Naive thymus-derived CD8-positive, alpha-beta T cell (primary cell): ENCODE measurements at places on chromosomes 7 and 10.

- H3K4me3 ChIP-seq, result no peak overlapping the region
- H3K27ac ChIP-seq, result no peak overlapping the region
- no peaks in the 10 kb centered on the region for H3K36me3 ChIP-seq
- no peak for DNase-seq
- no peaks in the 10 kb centered on the region for H3K4me1 ChIP-seq
Measured at GRCh38 chr7:80883154-80884025, 35.5 kb downstream of the SEMA3C start.

GRCh38 chr10:63355682-63356081, 110.1 kb downstream of the JMJD1C start:
- no peak for DNase-seq
- H3K36me3 ChIP-seq, result peaks cover 2% of the 10 kb centered on the region
- H3K27ac ChIP-seq, result no peak overlapping the region
- H3K4me3 ChIP-seq, result no peak overlapping the region

DNA sequence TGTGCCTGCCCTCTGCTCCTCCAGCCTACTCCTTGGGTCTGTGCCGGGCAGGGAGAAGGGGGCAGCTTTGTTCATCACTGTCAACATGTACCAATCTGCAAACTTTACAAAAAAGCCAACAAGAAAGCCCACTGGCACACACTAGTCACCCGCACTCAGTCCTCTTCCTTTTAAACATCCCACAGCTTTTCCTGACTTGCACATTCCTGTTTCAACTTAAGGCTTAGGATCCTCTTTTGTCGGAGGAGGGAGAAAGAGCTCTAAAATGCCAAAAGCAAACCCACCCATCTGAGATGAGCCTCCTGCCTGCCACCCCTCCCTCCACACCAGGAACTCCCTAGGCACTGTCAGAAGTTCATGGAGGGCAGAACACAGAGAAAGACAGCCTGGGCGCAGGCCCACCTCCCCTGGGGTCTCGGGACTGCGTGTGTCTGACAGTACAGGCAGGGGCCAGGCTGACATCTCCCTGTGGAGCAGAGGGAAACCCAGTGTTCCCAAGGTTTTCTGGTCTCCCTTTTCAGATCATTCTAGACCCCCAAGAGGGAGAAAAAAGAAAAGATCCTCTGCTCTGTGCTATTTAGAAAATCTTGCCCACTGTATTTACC, 5.4 kb downstream of the PDIA4 start:
- peak overlapping the region; percentile 26 for H3K4me3 ChIP-seq
- no peaks in the 10 kb centered on the region for H3K27me3 ChIP-seq
- peak overlapping the region; percentile 74 for H3K27ac ChIP-seq
- H3K36me3 ChIP-seq, result peaks cover 56% of the 10 kb centered on the region

DNA sequence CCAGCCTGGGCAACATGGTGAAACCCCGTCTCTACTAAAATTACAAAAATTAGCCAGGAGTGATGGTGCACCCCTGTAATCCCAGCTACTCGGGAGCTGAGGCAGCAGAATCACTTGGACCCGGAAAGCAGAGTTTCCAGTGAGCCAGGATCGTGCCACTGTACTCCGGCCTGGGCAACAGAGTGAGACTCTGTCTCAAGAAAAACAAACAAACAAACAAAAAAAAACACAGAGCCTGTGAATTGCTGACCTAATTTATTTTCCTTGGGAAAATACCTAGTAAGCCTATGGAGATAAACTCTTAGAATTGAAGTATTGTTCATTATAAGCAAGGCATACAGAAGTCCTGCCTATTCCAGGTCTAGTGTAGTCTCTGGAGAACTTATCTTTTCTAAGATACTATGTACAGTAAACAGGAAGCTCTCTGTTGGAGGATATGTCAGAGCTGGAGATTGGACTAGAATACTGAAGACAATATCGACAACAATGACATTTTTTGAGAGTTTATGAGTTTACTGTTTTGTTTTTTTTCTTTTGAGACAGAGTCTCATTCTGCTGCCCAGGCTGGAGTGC, 14.9 kb downstream of the GTF2I start:
- DNase-seq, result no peak
- no peaks in the 10 kb centered on the region for H3K27me3 ChIP-seq
- H3K27ac ChIP-seq, result peak overlapping the region; percentile 48
- H3K4me3 ChIP-seq, result no peak overlapping the region
- peaks cover 7% of the 10 kb centered on the region for H3K4me1 ChIP-seq
- H3K36me3 ChIP-seq, result peaks cover 49% of the 10 kb centered on the region

DNA sequence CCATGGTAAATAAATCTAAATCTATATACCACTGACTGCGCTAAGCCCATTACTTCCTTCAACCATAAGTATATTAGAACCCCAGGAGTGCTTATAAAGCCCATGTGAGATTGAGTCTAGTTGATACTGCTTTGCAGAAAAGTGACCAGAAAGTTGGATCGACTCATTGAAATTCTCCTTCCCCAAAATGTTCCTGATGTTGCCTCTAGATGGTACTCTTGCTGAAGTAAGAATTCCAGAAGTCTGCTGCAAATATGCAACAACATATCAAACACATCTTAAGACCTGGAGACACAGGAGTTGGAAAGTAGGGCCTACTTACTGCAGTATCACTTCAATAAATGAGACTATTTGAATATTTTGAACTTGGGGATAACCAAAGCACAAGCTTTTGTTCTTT, 550.8 kb downstream of the IPMK start:
- DNase-seq, result no peak
- no peak overlapping the region for H3K4me3 ChIP-seq
- no peaks in the 10 kb centered on the region for H3K36me3 ChIP-seq

GRCh38 chr10:44856696-44857095, 54.4 kb upstream of the TMEM72 start:
- H3K27ac ChIP-seq, result no peak overlapping the region
- no peaks in the 10 kb centered on the region for H3K36me3 ChIP-seq
- DNase-seq, result no peak
- H3K27me3 ChIP-seq, result no peaks in the 10 kb centered on the region
- H3K4me1 ChIP-seq, result no peaks in the 10 kb centered on the region

GRCh38 chr10:58967551-58968388, 208.7 kb upstream of the PHYHIPL start:
- no peak overlapping the region for H3K27ac ChIP-seq
- no peaks in the 10 kb centered on the region for H3K4me1 ChIP-seq

DNA sequence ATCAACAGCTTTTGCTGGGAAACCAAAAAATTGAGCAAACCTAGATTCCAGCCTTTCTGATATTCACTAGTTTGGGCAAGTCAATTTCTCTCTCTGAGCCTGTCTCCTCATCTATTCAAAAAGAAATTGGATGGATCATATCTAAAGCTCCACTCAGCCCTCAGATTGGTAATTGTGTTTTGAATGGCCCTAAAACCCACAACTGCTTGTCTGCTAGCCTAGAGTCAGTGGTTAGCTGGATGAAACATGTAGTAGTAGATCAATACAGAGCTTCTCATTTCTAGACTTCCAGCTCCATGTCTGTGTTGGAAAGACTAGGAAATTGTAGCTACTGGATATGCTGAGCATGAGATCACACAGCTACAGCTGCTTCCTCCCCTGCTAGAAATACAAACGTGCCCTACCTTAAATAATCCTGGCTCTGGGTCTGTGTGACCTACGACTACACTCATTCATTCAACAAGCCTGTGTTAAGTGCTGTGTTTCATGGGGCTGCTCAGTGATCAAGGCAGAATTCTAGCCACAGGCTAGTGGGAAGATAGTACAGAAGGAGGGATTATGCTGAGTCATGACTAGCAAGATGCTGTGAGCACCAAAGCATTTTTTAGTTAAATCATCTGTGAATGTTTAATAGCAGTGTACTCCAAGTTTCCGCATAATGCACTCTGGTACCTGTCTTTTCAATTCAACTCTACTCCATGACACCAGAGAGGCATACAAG, 15.7 kb downstream of the DNTT start:
- no peak overlapping the region for H3K4me3 ChIP-seq
- DNase-seq, result no peak
- no peaks in the 10 kb centered on the region for H3K36me3 ChIP-seq
- H3K27me3 ChIP-seq, result no peaks in the 10 kb centered on the region
- no peak overlapping the region for H3K27ac ChIP-seq
- no peaks in the 10 kb centered on the region for H3K4me1 ChIP-seq

- no peak for DNase-seq
- peak overlapping the region; percentile 61 for H3K4me3 ChIP-seq
- H3K27ac ChIP-seq, result peak overlapping the region; percentile 83
- no peaks in the 10 kb centered on the region for H3K27me3 ChIP-seq
- peaks cover 63% of the 10 kb centered on the region for H3K4me1 ChIP-seq
Measured at GRCh38 chr10:101834341-101834740, 9.3 kb downstream of the KCNIP2 start.

DNA sequence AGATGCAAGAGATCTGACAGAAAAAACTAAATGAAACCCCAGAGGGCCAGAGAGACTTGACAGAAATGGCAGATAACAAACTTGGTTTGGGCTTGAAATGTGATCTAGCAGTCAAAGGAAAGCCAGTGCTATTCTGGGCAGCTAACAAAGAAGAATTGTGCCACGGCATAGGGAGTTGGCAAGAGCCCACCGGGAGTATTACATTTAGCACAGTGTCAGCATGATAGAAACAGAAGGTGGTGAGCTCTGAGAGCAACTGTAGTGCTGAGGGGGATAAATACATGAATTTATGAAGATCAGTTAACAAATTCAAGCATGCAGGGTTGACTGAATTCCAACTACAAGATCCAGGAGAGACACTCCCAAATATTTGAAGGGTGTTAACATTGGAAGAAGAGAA, 91.1 kb downstream of the AHCYL2 start:
- DNase-seq, result no peak
- peaks cover 10% of the 10 kb centered on the region for H3K4me1 ChIP-seq
- H3K4me3 ChIP-seq, result no peak overlapping the region

GRCh38 chr7:106205621-106206222, 79.1 kb downstream of the NAMPT start:
- DNase-seq, result no peak
- H3K27me3 ChIP-seq, result peaks cover 9% of the 10 kb centered on the region
- no peak overlapping the region for H3K4me3 ChIP-seq
- no peak overlapping the region for H3K27ac ChIP-seq
- H3K4me1 ChIP-seq, result no peaks in the 10 kb centered on the region

- H3K4me1 ChIP-seq, result no peaks in the 10 kb centered on the region
- H3K27ac ChIP-seq, result no peak overlapping the region
- no peaks in the 10 kb centered on the region for H3K36me3 ChIP-seq
Measured at GRCh38 chr10:98090822-98091221, 43.6 kb upstream of the R3HCC1L start.

GRCh38 chr10:92849234-92849525, 860 bp downstream of the EXOC6 start:
- no peaks in the 10 kb centered on the region for H3K36me3 ChIP-seq
- peak overlapping the region; percentile 82 for H3K4me3 ChIP-seq
- no peak for DNase-seq
- H3K27me3 ChIP-seq, result no peaks in the 10 kb centered on the region

GRCh38 chr10:63940277-63940922, 419.2 kb downstream of the REEP3 start:
- no peaks in the 10 kb centered on the region for H3K4me1 ChIP-seq
- DNase-seq, result no peak
- no peaks in the 10 kb centered on the region for H3K36me3 ChIP-seq
- H3K27me3 ChIP-seq, result peaks cover 3% of the 10 kb centered on the region
- H3K4me3 ChIP-seq, result no peak overlapping the region

DNA sequence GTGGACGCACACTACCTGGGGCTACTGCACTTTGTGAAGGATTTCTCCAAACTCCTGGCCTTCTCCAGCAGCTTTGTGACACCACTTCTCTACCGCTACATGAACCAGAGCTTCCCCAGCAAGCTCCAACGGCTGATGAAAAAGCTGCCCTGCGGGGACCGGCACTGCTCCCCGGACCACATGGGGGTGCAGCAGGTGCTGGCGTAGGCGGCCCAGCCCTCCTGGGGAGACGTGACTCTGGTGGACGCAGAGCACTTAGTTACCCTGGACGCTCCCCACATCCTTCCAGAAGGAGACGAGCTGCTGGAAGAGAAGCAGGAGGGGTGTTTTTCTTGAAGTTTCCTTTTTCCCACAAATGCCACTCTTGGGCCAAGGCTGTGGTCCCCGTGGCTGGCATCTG, 14.0 kb downstream of the GPR146 start:
- no peak overlapping the region for H3K4me3 ChIP-seq
- peaks cover 9% of the 10 kb centered on the region for H3K4me1 ChIP-seq
- H3K27me3 ChIP-seq, result peaks cover 11% of the 10 kb centered on the region
- no peak for DNase-seq
- peaks cover 3% of the 10 kb centered on the region for H3K36me3 ChIP-seq
- H3K27ac ChIP-seq, result no peak overlapping the region

- H3K4me3 ChIP-seq, result no peak overlapping the region
- H3K36me3 ChIP-seq, result peaks cover 6% of the 10 kb centered on the region
- peaks cover 17% of the 10 kb centered on the region for H3K4me1 ChIP-seq
- H3K27ac ChIP-seq, result no peak overlapping the region
- no peaks in the 10 kb centered on the region for H3K27me3 ChIP-seq
- DNase-seq, result no peak
Measured at GRCh38 chr10:35153716-35154115, 27.1 kb downstream of the CREM start.

DNA sequence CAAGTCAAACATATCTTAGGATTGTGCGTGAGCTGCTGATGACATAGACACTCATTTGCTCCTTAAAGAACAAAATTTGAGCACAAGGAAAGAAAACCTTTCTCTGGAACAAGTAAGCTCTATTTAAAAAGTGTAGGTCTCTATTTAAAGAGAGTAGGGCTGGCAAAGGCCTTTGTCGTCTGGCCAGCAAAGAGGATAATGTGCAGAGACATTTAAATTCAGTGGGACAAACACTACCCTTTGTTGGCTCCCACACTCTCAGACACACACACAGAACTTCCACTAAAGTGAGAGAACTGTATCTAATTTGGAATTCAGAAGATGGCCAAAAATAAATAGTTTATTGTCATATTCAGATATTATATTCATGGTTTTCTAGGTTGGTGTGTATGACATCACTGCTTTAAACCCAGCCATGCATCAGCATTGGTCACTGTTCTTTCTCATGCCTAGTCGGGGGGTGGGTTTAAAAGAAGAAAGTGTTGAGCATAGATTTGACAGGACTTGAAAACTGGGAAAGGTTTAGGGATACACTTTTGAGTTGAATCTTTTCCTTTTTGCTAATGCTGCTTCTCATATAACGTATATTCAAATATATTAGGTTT, 49.5 kb upstream of the HDAC9 start:
- no peaks in the 10 kb centered on the region for H3K4me1 ChIP-seq
- no peaks in the 10 kb centered on the region for H3K36me3 ChIP-seq
- no peak for DNase-seq
- H3K27me3 ChIP-seq, result no peaks in the 10 kb centered on the region

DNA sequence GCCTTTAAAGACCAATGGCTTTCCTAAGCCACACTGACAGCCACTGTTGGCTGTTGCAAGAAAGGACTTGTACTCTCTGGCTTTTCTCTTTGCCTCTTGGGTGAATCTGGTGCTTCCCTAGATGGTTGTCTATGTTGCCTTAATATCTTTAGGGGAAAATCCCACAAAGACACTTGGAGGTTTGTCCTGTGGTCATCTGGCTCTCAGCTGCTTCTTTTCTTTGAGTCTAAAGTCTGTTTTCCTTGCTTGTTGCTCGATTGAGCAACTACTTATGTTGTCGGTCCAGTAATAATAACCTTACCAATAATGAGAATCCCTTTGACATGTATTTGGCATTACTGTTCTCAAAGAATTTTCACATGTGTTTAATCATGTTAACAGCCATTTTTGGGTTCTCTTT, 537.6 kb downstream of the LRMDA start:
- no peak overlapping the region for H3K4me3 ChIP-seq
- H3K36me3 ChIP-seq, result no peaks in the 10 kb centered on the region
- no peaks in the 10 kb centered on the region for H3K4me1 ChIP-seq
- H3K27me3 ChIP-seq, result no peaks in the 10 kb centered on the region

- H3K27ac ChIP-seq, result no peak overlapping the region
- H3K4me1 ChIP-seq, result no peaks in the 10 kb centered on the region
- peaks cover 2% of the 10 kb centered on the region for H3K27me3 ChIP-seq
- H3K36me3 ChIP-seq, result no peaks in the 10 kb centered on the region
Measured at GRCh38 chr10:88659725-88660597, 4.3 kb upstream of the LIPF start.

GRCh38 chr10:103504181-103504783, 10.8 kb downstream of the NEURL1 start:
- no peak for DNase-seq
- H3K36me3 ChIP-seq, result no peaks in the 10 kb centered on the region
- peaks cover 16% of the 10 kb centered on the region for H3K27me3 ChIP-seq
- H3K4me3 ChIP-seq, result no peak overlapping the region
- peak overlapping the region; percentile 8 for H3K27ac ChIP-seq
